ENCODE measurements at places on chromosomes 7 and 10. TPM values are rescaled to one million over a fixed set of nuclear protein-coding genes. Genes with fewer than 3 reads are reported as not detected.

Gene INA
- total RNA-seq, result not detected

Gene CYP3A4
- not detected for total RNA-seq

Gene NEBL
- not detected for total RNA-seq

Gene RSPH10B
- 0.67 TPM for total RNA-seq

Gene IL15RA
- 15.7 TPM for total RNA-seq

Gene AMZ1
- 0.30 TPM for total RNA-seq

Gene TFR2
- 10.0 TPM for total RNA-seq

Gene SCIN
- not detected for total RNA-seq

Gene DMBT1
- not detected for total RNA-seq

Gene AGAP9
- 5.5 TPM for total RNA-seq

Gene TMEM236
- total RNA-seq, result 0.05 TPM

Gene ZP3
- total RNA-seq, result 8.0 TPM

Gene SLC16A9
- total RNA-seq, result 0.10 TPM

Gene MACC1
- total RNA-seq, result not detected

Gene OPTN
- total RNA-seq, result 129 TPM

Gene ERVW-1
- total RNA-seq, result not detected

Gene FKBP6
- total RNA-seq, result not detected

Gene KCNK18
- total RNA-seq, result not detected

Gene LIPJ
- not detected for total RNA-seq

Gene TMEM248
- 83.4 TPM for total RNA-seq

Gene COL26A1
- total RNA-seq, result not detected

Gene ZNF775
- 5.8 TPM for total RNA-seq
